ENCODE measurements at places on chromosomes 12 and 14.
A peak's percentile ranks its signal among the peaks of the same experiment; 100 is the strongest.

- peak; percentile 80 for DNase-seq
Measured at GRCh38 chr14:91317381-91318308, 73.1 kb upstream of the GPR68 start.

DNA sequence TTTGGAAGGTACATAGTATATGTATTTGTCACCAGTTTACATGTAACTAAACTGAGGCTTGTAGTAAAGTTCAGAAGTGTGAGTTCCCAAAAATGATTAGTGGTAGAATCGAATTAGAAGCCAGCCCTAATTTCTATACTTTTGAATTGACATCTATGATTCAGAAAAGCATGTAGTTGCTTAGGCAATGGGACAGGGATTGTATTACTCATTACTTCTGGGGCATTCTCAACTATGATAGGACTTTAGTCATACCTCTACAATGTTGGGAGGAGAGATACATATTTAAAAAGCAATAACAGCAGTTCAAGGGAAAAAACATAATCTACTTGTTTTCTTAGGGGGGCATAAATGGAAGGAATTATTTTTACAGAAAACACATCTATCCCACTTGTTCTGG, 277.9 kb upstream of the E2F7 start:
- DNase-seq = no peak

DNA sequence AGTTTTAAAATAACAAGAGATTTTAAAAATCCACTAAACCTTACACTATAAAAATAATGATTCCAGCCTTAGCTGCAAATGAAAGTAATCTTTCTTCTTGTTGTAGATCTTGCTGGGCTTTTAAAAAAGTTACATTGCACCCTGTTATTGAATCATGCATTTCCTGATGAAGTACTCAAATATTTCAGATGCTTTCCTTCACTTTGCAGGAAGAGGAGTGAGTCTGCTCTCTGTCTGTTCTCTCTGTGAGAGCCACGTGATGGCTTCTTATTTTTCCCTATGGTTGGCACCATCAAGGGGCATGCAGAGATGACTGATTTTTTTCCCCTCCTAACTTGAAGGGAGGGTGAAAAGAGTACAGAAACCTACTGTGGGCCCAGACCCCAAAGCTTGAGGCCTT, 262.7 kb downstream of the ATP23 start:
- no peak for DNase-seq

GRCh38 chr12:92167075-92167474, 21.4 kb upstream of the BTG1 start:
- no peak for DNase-seq

DNA sequence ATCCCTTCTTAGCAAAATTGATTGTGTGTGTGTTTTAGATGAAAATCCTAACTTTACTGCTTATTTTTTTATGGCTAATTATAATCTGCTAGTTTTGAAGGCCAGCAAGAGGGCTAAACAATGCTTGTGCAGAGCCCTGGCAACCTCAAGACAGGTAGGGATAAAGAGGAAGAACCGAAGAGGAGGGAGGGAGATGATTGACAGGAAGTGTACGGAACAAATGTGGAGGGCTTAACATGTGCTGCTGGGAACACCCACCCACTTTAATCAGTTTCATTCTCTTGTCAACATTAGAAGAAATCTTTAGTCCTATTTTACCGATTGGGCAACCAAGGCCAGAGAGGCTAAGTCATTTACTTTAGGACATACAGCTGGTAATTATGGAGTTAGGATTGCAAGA, 1.4 kb upstream of the WSCD2 start:
- no peak for DNase-seq

GRCh38 chr14:87581298-87581697, 411.7 kb downstream of the GALC start:
- no peak for DNase-seq

DNA sequence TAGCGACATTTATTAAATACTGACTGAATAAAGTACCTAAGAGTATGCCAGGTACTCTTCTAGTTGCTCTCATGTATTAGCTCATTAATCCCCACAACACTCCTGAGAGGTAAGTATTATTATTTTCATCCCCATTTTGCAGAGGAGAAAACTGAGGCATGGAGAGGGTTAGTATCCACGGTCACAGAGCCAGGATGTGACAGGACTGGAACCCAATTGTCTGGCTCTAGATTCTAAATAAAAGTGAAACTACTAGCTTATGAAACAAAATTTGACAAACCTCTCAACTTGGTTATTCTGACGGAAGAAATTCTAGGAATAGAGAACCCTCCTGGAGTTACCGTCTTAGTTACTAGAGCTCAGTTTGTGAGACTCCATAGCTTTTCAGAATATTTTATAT, 112.2 kb downstream of the CHST11 start:
- no peak for DNase-seq

GRCh38 chr14:51004352-51004800, 60.1 kb upstream of the PYGL start:
- no peak for DNase-seq

- DNase-seq = no peak
Measured at GRCh38 chr14:81802341-81802740, 268.7 kb upstream of the SEL1L start.

DNA sequence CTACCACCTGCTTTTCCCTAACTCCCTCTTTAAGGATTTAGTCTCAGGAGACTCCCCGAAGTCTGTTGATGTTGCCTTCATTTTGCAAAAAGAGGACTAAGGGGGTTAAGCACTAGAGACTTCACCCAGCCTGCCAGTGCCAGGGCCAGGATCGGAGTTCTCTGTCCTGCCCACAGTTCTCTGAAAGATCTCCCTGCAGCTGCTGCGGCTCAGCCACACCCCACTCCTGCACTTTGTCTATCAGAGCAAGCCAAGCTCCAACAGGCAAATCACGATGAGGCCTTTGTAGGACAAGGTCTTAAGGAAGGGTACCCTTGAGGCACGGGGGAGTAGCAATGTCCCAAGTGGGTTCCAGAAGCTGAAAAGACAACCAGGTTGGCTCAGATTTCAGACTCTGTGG, 148.8 kb upstream of the EGLN3 start:
- DNase-seq = no peak

- no peak for DNase-seq
Measured at GRCh38 chr14:72243309-72244293, 311.4 kb downstream of the RGS6 start.

GRCh38 chr14:104924421-104925213, at the start of gene PLD4:
Gene PLD4 (plus strand): TSS chr14:104924879. CDS start chr14:104927141, 2,262 bp downstream.
- no peak for DNase-seq

DNA sequence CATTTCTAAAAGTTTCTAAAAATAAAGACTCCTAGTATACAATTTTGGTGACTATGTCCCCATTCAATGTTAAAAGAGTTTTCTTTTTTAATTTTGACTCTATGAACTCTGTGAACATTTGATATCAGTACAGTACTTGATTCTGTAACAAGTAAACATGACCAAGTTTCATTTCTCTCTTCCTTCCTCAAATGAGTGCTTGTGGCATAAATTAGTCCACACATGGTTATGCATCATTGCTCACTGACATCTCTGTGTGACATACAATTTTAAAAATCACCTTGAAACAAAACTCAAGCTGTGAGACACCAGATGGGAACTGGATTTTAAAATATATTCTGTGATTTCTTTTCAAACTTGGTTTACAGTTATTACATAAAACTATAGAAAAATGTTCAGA, 253.9 kb upstream of the MDGA2 start:
- no peak for DNase-seq

- peak; percentile 17 for DNase-seq
Measured at GRCh38 chr12:117854339-117855012, 114.3 kb downstream of the KSR2 start.

DNA sequence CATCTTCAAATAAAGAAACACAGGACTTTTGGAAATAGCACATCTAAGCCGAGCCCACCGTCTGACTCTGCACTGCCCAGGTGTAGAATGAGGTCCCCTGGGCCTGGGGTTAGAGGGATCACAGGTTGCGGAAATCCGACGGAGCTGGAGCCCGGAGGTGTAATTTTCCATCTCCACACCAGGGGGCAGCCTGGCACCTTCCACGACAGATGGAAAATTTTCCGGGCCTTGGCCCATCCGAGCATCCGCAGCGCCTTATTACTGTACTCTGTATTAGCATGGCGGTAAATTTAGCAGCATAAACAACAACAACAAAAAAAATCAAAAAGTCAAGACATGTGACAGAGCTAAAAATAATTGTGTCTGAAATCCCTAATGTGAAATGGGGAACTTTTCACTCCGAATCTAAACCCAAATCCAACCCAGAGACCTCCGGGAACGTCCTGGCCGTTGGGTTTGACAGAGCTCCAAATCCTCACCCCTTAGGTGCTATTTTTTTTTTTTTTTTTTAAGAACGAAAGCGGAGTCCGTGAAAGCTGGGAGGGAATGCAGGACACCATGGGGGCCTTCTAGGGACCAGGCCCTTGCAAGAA, 93.9 kb downstream of the KSR2 start:
- peak; percentile 42 for DNase-seq

DNA sequence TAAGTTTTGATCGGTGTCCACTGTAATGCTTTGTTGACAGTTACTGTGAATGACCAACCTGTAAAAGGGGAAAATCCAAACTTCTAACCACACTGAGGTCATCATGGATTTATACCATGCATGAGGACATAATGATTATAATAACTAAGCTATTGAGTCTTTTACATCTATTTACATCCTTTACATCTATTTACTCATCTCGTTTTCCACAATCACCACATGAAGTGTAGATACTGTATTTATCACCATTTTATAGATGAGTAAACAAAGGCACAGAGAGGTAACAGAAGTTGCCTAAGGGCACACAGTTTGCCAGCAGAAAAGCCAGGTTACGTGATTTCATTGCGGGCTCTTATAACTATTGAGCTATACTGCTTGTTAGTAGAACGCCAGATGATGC, 27.9 kb upstream of the EID3 start:
- DNase-seq = no peak

GRCh38 chr12:2806700-2807099, 5.8 kb upstream of the ITFG2 start:
- no peak for DNase-seq

DNA sequence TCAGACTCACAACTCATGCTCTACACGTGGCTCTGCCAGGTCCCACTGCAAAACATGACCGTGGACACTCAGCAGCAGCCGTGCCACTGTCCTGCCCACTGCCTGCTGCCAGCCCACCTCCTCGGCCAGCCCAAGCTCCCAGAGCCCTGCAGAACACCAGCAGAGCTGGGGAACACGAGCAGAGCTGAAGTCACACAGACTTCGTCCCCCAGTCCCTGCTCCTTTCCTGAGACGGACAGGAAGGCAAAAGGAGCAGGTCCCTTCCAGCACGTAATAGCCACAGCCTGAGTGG, 152.1 kb downstream of the DPF3 start:
- DNase-seq = no peak

- no peak for DNase-seq
Measured at GRCh38 chr12:31474751-31475150, 116.2 kb downstream of the DENND5B start.

- no peak for DNase-seq
Measured at GRCh38 chr14:21029917-21030316, at the start of gene TPPP2. Gene TPPP2 (plus strand): TSS chr14:21030217. CDS start chr14:21030582, 365 bp downstream.

DNA sequence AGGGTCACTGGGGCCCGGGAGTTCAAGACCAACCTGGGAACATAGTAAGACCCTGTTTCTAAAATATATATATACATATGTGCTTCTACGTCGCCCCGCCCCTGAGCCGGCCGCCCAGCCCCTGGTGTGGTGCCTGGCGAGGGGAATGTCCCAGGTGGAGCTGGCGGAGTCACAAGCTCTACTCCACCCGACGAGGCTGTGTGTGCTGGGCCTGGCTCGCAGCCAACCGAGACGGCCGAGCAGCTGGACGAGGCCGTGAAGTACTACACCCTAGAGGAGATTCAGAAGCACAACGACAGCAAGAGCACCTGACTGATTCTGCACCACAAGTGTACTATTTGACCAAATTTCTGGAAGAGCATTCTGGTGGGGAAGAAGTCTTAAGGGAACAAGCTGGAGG, 22.1 kb upstream of the ITPK1 start:
- no peak for DNase-seq

- no peak for DNase-seq
Measured at GRCh38 chr14:22375321-22375930, 213.6 kb downstream of the DAD1 start.

GRCh38 chr14:53020193-53020932, 69.5 kb upstream of the FERMT2 start:
- DNase-seq = no peak

- DNase-seq = no peak
Measured at GRCh38 chr12:51852404-51853137, 4.1 kb upstream of the FIGNL2 start.

- no peak for DNase-seq
Measured at GRCh38 chr12:76702946-76703345, 61.0 kb upstream of the ZDHHC17 start.

DNA sequence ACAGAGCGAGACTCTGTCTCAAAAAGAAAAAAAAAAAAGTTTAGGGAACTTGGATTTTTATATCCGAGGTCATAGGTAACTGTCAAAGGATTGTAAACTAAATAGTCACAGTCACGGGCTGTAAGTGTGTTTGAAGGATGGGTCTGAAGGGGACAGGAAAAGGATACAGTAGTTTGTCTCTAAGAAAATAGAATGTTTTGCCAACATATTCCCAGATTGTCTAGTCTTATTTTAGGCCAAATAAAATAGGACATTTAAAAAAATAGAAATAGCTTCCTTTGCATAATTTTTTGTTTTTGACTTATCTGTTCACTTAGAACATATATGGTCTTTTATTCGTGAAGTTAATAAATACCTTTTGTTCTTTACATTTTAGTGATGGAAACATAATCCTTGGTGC, 24.2 kb upstream of the REP15 start:
- no peak for DNase-seq

GRCh38 chr14:34013721-34014060, 62.8 kb upstream of the EGLN3 start:
- DNase-seq = no peak

GRCh38 chr12:32822344-32822743, 66.6 kb upstream of the YARS2 start:
- no peak for DNase-seq

GRCh38 chr12:61974461-61974860, 285.7 kb upstream of the USP15 start:
- no peak for DNase-seq

- DNase-seq = no peak
Measured at GRCh38 chr14:79831195-79831892, 380.0 kb downstream of the DIO2 start.

DNA sequence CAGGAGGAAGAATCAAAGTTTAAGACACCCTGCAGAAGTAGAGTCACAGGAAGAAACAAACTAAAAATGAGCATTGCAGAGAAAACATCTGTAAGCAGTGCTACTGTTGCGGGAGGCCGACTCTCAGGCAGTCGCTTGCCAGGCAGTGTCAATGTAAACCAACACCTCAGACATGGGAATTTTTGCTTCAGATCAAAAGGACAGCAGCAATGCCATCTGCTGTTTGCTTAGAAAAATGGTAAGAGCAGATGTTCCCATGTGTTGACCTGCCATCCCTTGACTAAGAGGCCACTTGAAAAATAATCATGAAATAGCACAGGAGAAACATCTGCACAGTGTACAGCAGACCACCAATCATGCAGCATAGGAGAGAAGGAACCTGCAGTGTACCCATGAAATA, 196.6 kb downstream of the SLC25A21 start:
- no peak for DNase-seq

DNA sequence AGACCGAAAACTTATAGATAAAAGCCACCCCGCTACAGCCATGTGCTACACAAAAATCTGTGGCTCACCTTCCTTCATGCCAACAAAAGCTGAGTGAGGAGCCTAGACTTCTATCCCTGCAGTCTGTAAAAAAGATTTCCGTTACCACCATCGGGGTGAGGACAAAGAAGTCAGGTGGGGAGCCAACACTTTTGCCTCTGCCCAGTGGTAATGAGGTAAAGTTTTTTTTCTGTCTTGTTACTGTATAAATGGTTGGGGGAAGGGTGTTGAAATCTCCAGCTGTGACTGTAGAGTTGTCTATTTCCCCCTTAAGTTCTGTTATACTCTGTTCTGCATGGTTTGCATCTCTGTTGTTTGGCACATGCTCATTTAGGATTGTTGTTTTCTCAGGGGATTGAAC, 707.8 kb downstream of the FLRT2 start:
- DNase-seq = no peak
